ENCODE measurements at places on chromosomes 5 and 9.

DNA sequence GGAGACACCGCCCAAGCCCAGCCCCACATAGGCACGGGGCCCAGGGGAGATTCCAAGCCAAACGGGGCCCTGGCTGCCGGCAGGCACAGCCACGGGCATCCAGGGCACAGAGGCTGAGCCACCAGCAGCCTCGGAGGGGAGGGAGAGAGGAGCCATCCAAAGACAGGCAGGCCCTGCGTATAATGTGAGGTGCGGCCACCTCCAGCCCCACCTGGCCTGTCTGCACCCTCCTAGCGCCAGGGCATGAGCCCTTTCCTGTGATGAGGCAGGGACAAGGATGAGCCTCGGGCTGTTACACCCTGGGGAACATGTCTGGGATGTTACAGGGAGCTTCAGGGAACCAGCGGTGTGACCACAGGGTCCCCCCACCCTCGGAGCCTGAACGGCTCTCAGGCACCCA is 1.1 kb upstream of the CCDC187 start:
- no peaks in the 10 kb centered on the region for H3K4me1 ChIP-seq
- no peak for DNase-seq
- no peak overlapping the region for H3K4me3 ChIP-seq
- H3K36me3 ChIP-seq: no peaks in the 10 kb centered on the region

GRCh38 chr5:56535347-56535746 is 280.0 kb upstream of the MAP3K1 start:
- no peak for DNase-seq
- no peaks in the 10 kb centered on the region for H3K27me3 ChIP-seq
- H3K4me3 ChIP-seq: no peak overlapping the region
- H3K4me1 ChIP-seq: peaks cover 11% of the 10 kb centered on the region
- H3K27ac ChIP-seq: no peak overlapping the region

- H3K27me3 ChIP-seq: no peaks in the 10 kb centered on the region
- no peaks in the 10 kb centered on the region for H3K36me3 ChIP-seq
- H3K4me3 ChIP-seq: no peak overlapping the region
- peak overlapping the region; percentile 37 for H3K27ac ChIP-seq
These were observed 4.6 kb downstream of the BICD2 start for GRCh38 chr9:92760070-92760469.

- H3K4me3 ChIP-seq: no peak overlapping the region
- DNase-seq: no peak
- H3K27me3 ChIP-seq: no peaks in the 10 kb centered on the region
- H3K27ac ChIP-seq: no peak overlapping the region
These were observed 104.8 kb downstream of the GABBR2 start for GRCh38 chr9:98603821-98604383.

- no peak overlapping the region for H3K27ac ChIP-seq
- H3K36me3 ChIP-seq: no peaks in the 10 kb centered on the region
- peaks cover 18% of the 10 kb centered on the region for H3K27me3 ChIP-seq
- no peak for DNase-seq
- no peak overlapping the region for H3K4me3 ChIP-seq
These were observed 9.0 kb downstream of the COL27A1 start for GRCh38 chr9:114164191-114164794.

DNA sequence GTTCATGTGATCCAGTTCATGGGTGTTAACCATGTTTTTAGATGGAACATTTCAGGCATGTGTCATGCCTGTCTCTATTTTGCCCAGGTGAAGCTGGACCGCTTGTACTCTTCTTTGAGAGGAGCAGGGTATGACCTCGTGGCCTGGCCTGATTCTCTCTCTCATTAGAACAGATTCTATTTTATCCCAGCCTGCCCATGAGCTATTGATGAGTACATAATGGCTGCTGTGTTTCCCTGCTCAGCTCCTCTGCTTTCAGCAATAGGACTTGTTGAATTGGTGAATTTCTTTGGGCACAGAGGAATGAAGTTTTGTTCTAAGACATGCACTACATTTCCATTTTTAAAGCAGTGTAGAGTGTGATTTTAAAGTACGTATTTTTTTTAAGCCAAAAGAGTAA is 86.2 kb downstream of the HACD4 start:
- no peak overlapping the region for H3K4me3 ChIP-seq
- H3K36me3 ChIP-seq: no peaks in the 10 kb centered on the region
- no peaks in the 10 kb centered on the region for H3K27me3 ChIP-seq
- no peak overlapping the region for H3K27ac ChIP-seq
- no peak for DNase-seq

DNA sequence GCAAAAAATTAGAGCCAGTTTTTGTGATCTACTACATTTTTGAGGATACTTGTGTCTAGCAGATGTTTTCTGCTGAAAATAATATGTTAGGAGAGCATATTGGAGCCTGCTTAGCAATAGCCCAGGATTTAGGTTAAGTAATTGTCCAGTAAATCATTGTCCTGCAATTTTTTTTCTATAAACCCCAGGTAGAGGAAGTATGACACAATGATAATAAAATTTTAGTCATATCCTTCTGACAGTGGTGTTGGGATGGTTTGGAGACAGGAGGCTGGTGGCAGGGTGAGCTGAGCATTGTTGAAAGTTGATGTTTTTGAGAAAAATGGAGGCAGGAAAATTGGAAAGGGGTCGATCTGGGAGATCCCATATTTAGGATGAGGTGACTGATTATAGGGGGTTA is 3.5 kb downstream of the SNCAIP start:
- no peaks in the 10 kb centered on the region for H3K36me3 ChIP-seq
- H3K27ac ChIP-seq: no peak overlapping the region
- H3K27me3 ChIP-seq: peaks cover 5% of the 10 kb centered on the region
- no peak for DNase-seq
- peaks cover 15% of the 10 kb centered on the region for H3K4me1 ChIP-seq
- H3K4me3 ChIP-seq: no peak overlapping the region

DNA sequence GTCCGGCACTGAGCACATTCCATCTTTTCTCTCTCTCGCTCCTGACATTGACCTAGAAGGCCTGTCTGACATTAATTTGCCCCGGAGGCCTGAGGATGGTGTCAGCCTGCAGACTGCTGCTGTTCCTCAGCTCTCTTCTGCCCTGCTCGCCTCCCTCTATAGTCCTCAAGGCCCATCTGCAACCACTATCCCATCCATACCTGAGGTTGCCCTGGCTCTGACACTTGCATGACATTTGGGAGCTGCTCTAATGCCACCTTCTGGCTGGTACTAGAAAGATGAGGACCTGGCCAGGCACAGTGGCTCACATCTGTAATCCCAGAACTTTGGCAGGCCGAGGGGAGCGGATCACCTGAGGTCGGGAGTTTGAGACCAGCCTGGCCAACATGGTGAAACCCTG is 38.6 kb upstream of the GGTA1 start:
- no peaks in the 10 kb centered on the region for H3K27me3 ChIP-seq
- H3K27ac ChIP-seq: no peak overlapping the region
- H3K36me3 ChIP-seq: no peaks in the 10 kb centered on the region
- peaks cover 14% of the 10 kb centered on the region for H3K4me1 ChIP-seq

- no peak for DNase-seq
- H3K4me1 ChIP-seq: no peaks in the 10 kb centered on the region
- no peaks in the 10 kb centered on the region for H3K36me3 ChIP-seq
These were observed 1742.3 kb upstream of the NUDT12 start for GRCh38 chr5:105304859-105305258.

- no peaks in the 10 kb centered on the region for H3K36me3 ChIP-seq
- peak overlapping the region; percentile 54 for H3K27ac ChIP-seq
- H3K4me1 ChIP-seq: peaks cover 20% of the 10 kb centered on the region
- no peak for DNase-seq
These were observed 110.2 kb upstream of the PCA3 start for GRCh38 chr9:76654051-76654461.

- H3K27me3 ChIP-seq: no peaks in the 10 kb centered on the region
- peak overlapping the region; percentile 53 for H3K27ac ChIP-seq
- DNase-seq: no peak
- H3K36me3 ChIP-seq: peaks cover 12% of the 10 kb centered on the region
- peaks cover 91% of the 10 kb centered on the region for H3K4me1 ChIP-seq
These were observed 12.2 kb downstream of the TNIP1 start for GRCh38 chr5:151068433-151069197.

DNA sequence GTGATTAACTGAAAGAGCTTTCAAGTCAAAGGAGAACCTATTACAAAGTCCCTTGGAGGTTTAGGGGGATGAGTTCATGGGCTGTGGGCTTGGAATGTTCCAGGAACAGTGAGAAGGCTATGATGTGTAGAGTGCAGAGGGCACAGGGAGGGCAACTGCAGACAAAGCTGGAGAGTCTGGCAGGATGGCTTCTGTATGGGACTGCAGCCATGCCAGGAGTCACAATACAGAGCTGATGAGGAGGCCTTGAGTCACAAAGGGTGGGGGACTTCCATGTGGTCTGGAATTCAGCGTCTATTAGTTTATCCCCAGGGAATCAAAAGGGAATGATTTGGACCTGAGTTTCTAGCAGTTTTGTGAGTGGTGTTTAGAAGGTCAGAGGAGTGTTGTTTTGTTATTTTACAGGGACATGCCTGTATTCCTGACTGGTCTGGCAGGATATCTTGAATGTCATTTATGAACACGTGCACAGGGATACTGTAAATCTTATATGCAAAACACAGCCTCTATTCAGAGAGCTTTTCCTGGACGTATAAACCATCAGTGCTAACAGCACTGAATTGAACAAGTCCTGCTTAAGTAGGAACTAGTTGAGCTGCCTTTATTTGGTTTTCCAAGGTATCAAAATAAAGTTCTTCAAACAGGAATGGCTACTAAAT is 14.3 kb upstream of the TEK start:
- no peak overlapping the region for H3K27ac ChIP-seq
- no peaks in the 10 kb centered on the region for H3K36me3 ChIP-seq

DNA sequence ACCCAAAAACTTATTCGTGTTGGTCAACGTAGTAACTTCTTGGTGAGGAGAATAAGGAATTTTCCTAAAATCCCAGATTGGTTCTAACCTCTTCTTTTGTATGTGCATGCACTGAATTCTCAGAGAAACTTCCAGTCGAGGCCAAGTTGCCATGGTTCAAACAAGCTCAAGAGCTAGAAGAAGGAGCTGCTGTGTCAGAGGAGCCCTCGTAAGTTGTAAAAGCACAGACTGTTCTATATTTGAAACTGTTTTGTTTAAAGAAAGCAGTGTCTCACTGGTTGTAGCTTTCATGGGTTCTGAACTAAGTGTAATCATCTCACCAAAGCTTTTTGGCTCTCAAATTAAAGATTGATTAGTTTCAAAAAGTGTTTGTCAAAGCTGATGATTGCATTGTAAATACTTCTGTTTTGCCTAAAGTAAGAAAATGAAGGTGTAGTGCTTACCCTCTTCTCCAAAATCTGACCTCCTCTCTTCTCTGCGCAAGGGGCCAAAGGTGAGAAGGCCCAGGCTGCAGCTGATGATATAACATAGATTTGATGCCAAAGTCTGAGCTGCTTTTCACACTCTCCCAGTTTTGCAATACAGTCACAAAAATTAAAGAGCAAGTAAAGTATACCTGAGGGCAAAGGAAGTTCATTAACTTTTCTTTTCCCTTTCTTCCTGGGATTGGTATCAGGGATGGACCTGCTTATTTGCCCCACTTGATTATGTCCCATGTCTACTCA is 210.8 kb downstream of the ADAMTSL1 start:
- H3K36me3 ChIP-seq: no peaks in the 10 kb centered on the region
- H3K27me3 ChIP-seq: no peaks in the 10 kb centered on the region
- H3K27ac ChIP-seq: peak overlapping the region; percentile 55
- DNase-seq: no peak

- H3K27me3 ChIP-seq: no peaks in the 10 kb centered on the region
- DNase-seq: no peak
- H3K27ac ChIP-seq: no peak overlapping the region
- H3K4me3 ChIP-seq: no peak overlapping the region
- no peaks in the 10 kb centered on the region for H3K36me3 ChIP-seq
These were observed 20.9 kb upstream of the HAPLN1 start for GRCh38 chr5:83741571-83741970.

DNA sequence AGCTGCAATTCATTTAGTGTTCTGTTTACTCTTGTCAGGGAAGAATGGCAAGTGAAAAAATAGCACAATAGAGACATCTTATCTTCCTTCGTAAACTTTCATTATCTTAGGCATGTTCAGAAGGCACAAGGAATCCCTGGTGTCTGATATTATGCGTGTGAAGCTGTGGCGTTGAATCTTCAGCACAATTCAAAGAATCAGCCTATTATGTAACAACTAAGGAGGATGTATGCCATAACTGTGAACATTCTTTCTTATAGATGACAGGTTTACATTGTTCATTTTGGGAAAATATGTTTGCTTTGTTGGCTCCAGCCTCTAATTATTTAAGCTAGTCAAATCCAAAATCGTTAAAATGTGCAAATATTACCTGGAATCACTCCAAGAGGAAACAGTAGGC is 446.1 kb downstream of the ANXA1 start:
- H3K27ac ChIP-seq: no peak overlapping the region
- H3K27me3 ChIP-seq: no peaks in the 10 kb centered on the region
- H3K4me3 ChIP-seq: no peak overlapping the region
- no peaks in the 10 kb centered on the region for H3K4me1 ChIP-seq
- DNase-seq: no peak
- H3K36me3 ChIP-seq: no peaks in the 10 kb centered on the region

GRCh38 chr9:6673326-6674025 is 27.9 kb upstream of the GLDC start:
- no peaks in the 10 kb centered on the region for H3K4me1 ChIP-seq
- H3K27me3 ChIP-seq: no peaks in the 10 kb centered on the region
- H3K4me3 ChIP-seq: no peak overlapping the region
- H3K27ac ChIP-seq: no peak overlapping the region
- H3K36me3 ChIP-seq: no peaks in the 10 kb centered on the region

DNA sequence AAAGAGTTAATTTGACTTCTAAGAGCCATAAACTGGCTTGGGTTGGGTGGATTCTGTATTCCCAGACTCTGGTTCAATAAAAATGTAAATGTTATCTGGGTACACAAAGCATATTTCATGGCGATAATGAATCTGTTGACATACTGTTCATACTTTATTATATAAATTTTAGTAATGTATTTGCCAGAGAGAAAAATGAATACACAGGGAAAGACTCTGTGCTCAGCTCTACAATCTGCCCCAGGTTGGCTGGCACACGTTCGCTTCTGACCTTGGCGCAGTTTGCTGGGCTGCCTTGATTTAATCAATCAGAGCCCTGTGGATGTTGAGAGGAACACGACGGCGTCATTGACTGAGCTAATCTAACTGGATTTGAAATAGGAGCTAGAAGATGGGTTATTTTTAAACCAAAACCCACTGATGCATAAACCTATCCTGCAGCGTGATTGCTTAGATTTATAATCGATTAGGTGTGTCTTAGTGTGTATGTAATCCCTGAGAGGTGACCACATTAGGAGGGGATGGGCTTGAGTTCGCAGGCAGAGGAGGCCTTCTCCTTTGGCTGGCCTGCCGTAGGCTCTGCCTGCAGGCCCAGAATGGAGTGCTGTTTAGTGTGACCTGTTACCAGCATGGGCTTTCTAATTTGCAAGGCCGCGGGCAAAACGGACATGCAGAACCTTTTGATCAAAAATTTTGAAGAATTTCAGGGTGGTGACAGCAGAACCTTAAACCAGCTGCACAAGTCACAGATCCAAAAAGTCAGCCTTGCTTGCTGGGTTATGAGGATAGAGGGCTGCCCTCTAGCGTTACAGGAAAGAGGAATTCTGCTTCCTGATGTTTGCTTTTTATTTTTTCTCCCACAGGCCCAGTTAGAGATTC is 3.9 kb upstream of the ADCY2 start:
- DNase-seq: peak; percentile 82
- H3K36me3 ChIP-seq: no peaks in the 10 kb centered on the region
- H3K27ac ChIP-seq: no peak overlapping the region
- no peaks in the 10 kb centered on the region for H3K27me3 ChIP-seq
- no peak overlapping the region for H3K4me3 ChIP-seq

Data from esophagus muscularis mucosa (tissue), 4 donors.